NCI-H226 (cell line): ENCODE measurements at places on chromosomes 1 and 21.
A peak's percentile ranks its signal among the peaks of the same experiment; 100 is the strongest.

- DNase-seq = no peak
Observed at GRCh38 chr1:182643699-182644098, 39.5 kb upstream of the RGS16 start.

- DNase-seq = no peak
Observed at GRCh38 chr1:20346433-20346832, 55.8 kb downstream of the VWA5B1 start.

GRCh38 chr1:241770115-241770514, 77.9 kb upstream of the EXO1 start:
- DNase-seq = no peak

GRCh38 chr1:8845104-8846097, 28.0 kb upstream of the RERE start:
- no peak for DNase-seq

DNA sequence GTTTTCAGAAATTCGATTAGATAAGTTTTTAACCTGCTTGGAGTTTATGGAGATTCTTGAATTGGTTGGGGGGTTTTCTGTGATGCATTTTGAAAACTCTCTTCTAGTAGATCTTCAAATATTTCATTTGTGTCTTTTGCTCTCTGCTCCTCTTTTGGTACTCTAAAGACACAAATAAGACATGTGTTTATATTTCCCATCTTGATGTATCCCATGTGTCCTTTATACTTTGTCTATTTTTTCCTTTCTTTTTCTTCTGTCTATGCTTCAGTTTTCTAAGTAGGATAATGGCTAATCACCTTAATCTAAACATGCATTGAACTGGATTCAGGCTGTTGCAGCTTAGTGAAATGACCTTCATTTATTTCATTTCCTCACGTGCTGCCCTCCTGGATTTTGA, 63.8 kb upstream of the C1orf87 start:
- DNase-seq = no peak

DNA sequence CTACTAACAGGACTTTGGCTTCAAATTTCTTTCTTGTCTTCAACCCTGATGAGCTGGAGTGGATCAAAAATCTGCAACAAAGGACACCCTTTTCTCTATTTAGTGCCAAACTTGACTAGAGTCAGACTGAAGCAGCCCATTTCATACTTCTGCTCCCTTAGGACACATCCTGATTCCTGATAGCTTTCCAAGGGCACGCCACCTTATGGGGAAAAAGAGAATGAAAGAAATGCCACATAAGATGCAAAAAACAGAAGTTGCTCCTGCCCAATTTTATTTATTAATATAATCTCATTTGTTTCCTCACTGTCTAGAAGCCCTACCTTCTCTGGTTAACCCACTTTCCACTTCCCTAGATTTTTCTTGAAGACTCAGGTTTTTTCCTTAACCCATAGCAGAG, 72.7 kb upstream of the NBPF4 start:
- DNase-seq = peak; percentile 3

DNA sequence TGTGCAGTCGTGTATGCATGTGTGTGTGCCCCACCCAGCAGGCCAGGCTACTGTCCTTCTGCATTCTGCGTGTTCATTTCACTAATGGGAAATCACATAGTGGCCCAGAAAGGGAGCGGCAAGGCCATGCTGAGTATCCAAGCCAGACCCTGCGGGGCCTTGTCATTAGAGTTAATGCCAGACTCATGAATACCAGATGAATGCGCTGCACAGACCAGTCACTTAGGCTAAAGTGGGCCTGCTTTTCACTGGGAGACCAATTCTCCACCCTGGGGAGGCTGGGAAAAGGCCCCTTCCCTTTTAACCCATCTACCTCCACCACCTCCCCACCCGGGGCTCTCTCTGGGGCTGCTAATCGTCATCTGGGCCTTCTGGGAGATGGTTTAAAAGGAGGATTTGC, 17.0 kb upstream of the GRIK3 start:
- no peak for DNase-seq

DNA sequence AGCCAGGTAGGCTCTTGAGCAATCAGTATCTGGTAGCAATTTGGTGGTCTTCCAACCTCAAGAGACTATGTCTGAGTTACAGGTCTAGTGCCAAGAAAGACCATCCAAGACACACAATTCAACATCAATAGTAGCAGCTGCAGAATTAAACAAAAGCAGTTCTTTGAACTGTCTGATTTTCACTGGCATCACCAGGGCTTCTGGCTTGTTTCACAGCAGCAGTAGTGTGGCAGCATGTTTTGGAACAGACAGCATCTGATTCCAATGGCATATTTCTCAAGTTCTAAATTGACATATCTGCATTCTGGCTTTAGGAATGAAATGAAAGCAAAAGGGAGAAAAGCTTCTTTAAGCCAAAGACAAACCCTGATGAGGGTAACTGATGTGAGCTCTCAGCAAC, 334.7 kb upstream of the PRMT6 start:
- DNase-seq = no peak

DNA sequence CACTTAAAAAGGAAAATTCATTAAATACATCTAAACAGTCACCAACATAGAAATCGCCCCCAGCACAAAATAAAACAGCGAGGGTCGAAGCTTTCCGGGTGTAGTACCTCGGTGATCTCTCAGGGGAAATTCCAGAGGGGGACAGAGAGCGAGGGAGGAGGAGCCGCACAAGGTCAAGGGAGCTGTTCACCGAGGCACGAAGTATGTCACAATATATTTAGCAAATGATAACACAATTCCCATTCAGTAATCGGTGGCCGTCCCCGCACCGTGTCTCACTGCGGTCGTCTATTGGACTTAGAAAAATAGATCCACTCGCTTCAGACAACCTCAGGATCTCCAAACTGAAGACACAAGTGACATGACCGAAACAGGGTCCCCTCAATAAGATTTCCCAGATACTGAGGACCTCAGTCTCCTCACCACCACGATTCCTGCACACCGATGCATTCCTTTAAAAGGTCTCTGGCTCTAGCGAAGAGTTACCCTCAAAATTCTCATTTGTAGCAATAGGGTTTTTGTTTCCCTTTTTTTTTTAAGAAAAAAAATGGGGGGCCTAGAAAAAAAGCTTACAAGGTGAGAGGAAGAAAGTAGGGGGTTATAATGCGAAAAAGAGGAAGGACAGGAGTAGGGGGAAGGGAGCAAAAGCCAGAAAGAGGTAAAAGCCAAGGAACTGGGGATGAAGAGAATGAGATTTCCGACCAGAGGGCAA, 1.1 kb downstream of the LPGAT1 start:
- no peak for DNase-seq

DNA sequence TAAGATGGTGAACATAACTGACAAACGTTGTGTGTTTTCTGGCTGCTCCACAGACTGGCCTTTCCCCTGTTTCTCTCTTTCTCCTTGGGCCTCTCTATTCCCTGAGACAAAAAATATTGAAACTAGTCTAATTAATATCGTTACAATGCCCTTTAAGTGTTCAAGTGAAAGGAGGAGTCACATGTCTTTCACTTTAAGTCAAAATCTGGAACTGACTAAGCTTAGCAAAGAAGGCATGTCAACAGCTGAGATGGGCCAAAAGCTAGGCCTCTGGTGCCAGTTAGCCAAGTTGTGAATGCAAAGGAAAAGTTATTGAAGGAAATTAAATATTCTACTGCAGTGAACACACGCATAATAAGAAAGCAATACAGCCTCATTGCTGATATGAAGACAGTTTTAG, 32.2 kb upstream of the FCRL3 start:
- DNase-seq = no peak

- DNase-seq = peak; percentile 61
Observed at GRCh38 chr1:151326619-151327222, 495 bp downstream of the PI4KB start.

GRCh38 chr1:147781056-147781471, 20.7 kb upstream of the GJA5 start:
- peak; percentile 69 for DNase-seq

- no peak for DNase-seq
Observed at GRCh38 chr1:101122452-101123166, 97.0 kb upstream of the DPH5 start.

- DNase-seq = no peak
Observed at GRCh38 chr1:21701401-21701800, 32.2 kb upstream of the RAP1GAP start.

GRCh38 chr21:45258466-45258865, 29.2 kb downstream of the POFUT2 start:
- no peak for DNase-seq

- DNase-seq = peak; percentile 20
Observed at GRCh38 chr21:28018741-28019669, 973.7 kb downstream of the LTN1 start.

DNA sequence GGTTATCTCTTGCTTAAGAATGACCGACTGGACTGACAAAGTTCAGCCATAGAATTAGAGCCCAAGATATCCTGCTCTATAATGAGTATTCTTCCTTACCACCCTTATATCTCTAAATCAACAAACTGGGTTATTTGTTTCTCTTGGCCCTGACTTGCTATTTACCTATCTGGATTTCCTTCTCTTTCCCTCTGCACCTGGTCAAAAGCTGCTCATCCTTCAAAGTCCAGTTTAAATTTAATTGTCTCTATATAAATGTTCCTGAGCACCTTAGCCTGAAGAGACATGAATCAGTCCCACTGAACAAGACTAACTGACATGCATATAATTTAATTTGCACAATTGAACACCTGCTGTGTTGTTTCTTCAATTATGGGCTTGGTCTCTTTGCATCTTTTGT, 127.1 kb upstream of the KCNJ15 start:
- no peak for DNase-seq

DNA sequence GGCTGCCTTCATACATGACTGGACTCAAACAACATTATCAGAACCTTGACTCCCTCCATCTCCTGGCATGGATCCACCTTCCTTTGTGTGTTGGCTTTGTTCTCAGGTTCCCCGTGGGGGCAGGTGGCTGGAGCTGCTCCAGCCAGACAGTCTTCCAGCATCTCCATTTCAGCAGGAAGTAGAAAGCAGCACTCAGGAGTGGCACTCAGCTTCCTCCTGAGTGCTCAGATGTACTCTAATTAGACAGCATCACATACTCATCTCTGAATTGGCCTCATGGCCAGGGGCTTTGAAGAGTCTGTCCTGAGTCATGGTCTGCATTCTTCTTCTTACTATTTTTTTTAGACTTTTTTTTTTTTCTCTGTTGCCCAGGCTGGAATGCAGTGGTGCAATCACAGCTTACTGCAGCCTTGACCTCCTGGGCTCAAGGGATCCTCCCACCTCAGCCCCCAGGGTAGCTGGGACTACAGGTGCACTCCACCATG, 27.9 kb downstream of the OVAAL start:
- peak; percentile 83 for DNase-seq

GRCh38 chr1:34721241-34721640, 33.6 kb upstream of the GJB5 start:
- no peak for DNase-seq

GRCh38 chr1:50930965-50931737, 28.9 kb downstream of the FAF1 start:
- peak; percentile 36 for DNase-seq

GRCh38 chr21:42016364-42016985, 6.3 kb upstream of the ZBTB21 start:
- DNase-seq = no peak

DNA sequence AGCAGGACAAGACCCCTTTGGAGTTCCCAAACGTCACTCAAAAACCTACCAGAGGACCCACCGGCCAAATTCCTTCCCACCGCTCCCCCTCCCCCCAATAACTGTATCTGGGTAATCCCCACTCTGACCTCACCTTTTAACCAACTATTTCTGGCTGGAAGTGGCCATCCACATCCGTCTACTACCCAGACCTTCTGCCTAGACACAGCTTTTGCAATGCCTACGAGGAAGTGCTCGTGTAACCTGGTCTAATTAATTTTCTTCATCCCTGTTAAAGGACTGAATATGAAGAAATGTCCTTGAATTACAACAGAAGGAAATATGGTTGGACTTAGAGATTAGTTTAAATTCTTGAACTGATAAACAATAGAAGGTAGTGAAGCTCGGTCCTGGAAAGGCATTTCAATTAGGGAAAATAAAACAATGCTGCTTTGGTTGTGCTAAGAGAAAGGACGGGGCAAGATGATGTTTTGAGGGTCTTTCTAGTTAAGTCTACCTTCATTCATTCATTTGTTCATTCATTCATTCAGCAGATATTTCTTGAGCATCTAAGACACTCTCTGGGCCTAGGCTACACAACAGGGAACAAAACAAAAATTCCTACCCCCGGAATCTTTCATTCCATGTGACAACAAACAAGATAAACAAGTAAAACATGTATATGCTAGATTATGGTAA, 18.8 kb downstream of the AVPR1B start:
- no peak for DNase-seq

DNA sequence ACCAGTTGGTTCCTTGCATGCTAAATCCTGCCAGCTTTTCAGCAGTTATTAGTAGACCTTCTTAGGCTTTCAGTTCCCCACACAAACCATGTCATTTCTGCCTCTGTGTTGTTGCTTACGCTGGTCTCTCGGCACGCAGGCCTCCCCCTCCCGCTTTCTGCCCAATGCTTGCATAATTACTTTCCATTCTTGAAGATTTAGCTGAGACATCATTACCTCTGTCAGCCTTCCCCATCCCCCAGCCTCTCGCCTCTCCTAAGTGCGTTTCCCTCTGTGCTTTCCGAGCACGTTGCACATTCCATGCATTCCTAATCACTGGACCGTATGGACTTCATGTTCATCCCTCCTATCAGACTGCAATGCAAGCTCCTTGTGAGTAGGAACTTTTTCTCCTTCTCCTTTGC, 26.8 kb downstream of the TSHB start:
- peak; percentile 77 for DNase-seq

GRCh38 chr1:20719871-20720620, 2.2 kb upstream of the KIF17 start:
- no peak for DNase-seq

GRCh38 chr1:9363061-9363471, 70.4 kb downstream of the SPSB1 start:
- no peak for DNase-seq

GRCh38 chr1:230141021-230141648, 74.1 kb downstream of the GALNT2 start:
- no peak for DNase-seq

DNA sequence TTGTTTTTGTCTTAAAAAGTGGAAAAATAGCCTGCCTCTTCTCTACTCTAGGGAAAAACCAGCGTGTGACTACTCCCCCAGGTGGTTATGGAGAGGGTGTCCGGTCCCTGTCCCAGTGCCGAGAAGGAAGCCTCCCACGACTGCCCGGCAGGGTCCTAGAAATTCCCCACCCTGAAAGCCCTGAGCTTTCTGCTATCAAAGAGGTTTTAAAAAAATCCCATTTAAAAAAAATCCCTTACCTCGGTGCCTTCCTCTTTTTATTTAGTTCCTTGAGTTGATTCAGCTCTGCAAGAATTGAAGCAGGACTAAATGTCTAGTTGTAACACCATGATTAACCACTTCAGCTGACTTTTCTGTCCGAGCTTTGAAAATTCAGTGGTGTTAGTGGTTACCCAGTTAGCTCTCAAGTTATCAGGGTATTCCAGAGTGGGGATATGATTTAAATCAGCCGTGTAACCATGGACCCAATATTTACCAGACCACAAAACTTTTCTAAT, 35.0 kb upstream of the TDRD10 start:
- no peak for DNase-seq

GRCh38 chr1:57424231-57425027, 569 bp upstream of the DAB1 start:
- DNase-seq = no peak
